PC-3 (cell line): ENCODE measurements at places on chromosomes 3 and 15. TPM values are rescaled to one million over a fixed set of nuclear protein-coding genes. Genes with fewer than 3 reads are reported as not detected.

The SMCO1 gene
- total RNA-seq: not detected in 2 replicates

The CFAP44 gene
- 7.2 and 9.0 TPM in 2 replicates for total RNA-seq

The SEMA3G gene
- total RNA-seq: 0.77 and 1.6 TPM in 2 replicates

DNA sequence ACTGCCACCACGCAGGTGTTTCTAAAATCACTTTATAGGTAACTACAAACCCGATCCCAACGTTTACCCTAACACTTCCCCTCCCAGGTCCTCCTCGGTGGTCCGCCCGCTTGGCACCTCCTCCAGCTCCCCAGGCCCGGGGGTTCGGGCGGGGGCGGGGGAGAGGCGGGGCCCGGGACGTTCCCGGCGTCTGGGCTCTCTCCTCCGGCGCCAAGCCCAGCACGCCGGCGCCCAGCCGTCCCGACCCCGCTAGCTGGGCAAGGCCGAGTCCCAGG is 562 bp downstream of the CGGBP1 start:
- peak; percentile 8 for DNase-seq

GRCh38 chr3:119294696-119295671 is 801 bp downstream of the ARHGAP31 start:
- peak; percentile 52 for DNase-seq

- no peak for DNase-seq
Observed at GRCh38 chr15:93413745-93414144, 324.7 kb upstream of the RGMA start.

The SPINK8 gene
- not detected in 2 replicates for total RNA-seq

GRCh38 chr3:61315871-61316270 is 64.6 kb upstream of the FHIT start:
- peak; percentile 5 for DNase-seq

GRCh38 chr3:70554170-70554569 is 241.7 kb upstream of the MDFIC2 start:
- DNase-seq: no peak

DNA sequence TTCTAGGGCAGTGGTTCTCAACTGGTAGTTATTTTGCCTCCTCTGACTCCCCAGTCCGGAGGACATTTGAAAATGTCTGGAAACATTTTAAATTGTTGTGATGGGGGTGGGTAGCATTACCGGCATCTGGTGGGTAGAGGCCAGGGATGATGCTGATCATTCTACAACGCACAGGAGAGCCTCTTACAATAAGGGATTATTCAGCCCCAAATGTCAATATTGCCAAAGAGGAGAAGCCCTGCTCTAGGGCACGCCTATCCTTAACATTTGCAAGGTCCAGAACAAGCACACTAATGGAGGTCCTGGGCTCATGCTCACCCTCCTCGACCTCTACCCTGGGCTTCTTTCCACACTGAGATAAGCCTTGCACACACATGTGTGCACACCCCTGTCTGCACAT is 106.4 kb downstream of the MINAR1 start:
- DNase-seq: no peak

GRCh38 chr3:149443545-149443912 is 31.0 kb upstream of the TM4SF4 start:
- no peak for DNase-seq

- DNase-seq: no peak
Observed at GRCh38 chr15:81484086-81484955, 110.3 kb upstream of the TMC3 start.

GRCh38 chr3:129421988-129422745 is 6.3 kb downstream of the EFCAB12 start:
- no peak for DNase-seq

- DNase-seq: no peak
Observed at GRCh38 chr3:20154928-20155327, 31.1 kb downstream of the SGO1 start.

DNA sequence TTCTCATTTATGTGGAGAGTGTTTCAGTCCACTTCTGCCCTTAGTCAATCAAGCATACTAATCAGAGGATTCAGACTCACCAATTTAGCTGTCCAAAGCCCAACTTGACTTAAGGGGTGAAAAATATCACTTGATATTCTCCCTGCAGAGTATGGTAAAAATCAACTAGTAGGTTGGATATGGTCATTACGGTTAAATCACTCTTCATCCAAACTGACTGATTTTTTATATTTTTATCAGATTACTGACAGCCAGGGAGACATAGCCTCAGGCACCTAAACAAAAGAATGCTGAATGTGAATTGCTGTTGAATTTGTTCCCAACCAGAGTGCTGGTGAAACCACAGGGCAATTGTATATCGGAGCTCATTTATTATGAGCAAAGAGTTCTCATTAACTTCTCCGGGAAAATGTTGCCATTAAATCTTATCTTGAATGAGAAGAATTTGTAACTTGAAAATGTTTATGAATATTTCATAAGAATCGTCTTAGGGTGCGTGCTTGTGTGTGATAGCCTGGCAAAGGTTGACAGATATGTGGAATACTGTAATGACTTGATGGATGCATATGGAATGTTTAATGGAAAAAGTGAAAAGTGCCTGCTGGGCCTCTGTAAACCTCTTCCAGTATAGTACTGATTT is 411.2 kb downstream of the NAALADL2 start:
- peak; percentile 18 for DNase-seq

The CELF6 gene
- not detected in 2 replicates for total RNA-seq

GRCh38 chr3:61774279-61774890 is 213.0 kb downstream of the PTPRG start:
- DNase-seq: no peak

The SMAD6 gene
- total RNA-seq: 19.9 and 21.8 TPM in 2 replicates

The WDR5B gene
- total RNA-seq: 3.1 and 4.0 TPM in 2 replicates

DNA sequence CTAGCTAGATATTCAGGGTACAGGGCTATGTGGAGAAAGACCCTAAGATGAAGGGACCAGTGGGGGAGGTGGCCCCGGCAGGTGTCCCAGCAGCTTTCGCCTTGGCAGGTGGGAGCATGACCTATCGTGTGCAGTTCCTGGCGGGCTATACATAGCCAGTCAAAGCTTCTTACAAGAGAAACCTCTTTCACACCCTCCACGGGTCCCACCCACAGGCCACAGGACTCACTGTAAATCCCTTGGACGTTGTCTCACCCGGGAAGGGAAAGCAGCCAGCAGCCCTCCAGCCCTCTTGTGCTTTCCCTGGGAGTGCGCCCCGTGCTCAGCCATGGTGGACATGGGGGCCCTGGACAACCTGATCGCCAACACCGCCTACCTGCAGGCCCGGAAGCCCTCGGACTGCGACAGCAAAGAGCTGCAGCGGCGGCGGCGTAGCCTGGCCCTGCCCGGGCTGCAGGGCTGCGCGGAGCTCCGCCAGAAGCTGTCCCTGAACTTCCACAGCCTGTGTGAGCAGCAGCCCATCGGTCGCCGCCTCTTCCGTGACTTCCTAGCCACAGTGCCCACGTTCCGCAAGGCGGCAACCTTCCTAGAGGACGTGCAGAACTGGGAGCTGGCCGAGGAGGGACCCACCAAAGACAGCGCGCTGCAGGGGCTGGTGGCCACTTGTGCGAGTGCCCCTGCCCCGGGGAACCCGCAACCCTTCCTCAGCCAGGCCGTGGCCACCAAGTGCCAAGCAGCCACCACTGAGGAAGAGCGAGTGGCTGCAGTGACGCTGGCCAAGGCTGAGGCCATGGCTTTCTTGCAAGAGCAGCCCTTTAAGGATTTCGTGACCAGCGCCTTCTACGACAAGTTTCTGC is 15.0 kb downstream of the GRK7 start:
- no peak for DNase-seq

DNA sequence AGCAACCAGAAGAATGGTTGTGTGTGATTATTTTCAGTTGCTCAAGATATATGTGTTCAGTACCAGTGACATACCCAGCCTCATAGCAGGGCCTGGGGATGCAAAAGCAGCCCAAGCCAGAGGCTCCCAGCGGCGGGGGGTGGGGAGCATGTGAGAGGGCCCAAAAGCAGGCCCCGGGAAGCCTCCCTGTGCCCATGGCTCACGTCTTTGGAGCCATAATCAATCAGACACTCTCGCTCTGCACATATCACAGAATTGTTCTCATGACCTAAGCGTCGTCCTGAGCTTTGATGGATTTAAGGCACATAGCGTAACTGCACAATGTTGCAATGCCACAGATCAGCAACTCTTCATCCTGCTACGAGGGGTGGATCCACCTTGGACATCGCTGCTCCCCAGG is 20.8 kb downstream of the KLHL25 start:
- DNase-seq: no peak

DNA sequence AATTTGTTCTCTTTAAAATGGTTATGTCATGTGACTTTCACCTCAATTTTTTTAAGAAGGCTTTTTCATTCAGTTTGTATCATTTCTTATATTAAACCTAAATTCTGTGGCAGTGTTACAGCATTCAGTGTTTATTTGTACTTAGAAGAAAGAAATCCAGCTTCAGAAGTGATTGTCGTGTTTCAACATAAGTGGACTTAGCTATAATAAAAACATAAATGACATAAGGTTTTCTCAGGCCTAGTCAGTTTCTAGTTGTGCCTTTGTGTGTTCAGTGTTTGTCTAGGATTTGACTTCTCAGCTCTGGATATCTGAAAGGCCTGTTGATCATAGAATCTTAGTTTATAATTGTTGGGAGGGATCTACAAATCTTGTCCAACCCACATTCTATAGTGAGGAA is 80.5 kb downstream of the STT3B start:
- DNase-seq: no peak

DNA sequence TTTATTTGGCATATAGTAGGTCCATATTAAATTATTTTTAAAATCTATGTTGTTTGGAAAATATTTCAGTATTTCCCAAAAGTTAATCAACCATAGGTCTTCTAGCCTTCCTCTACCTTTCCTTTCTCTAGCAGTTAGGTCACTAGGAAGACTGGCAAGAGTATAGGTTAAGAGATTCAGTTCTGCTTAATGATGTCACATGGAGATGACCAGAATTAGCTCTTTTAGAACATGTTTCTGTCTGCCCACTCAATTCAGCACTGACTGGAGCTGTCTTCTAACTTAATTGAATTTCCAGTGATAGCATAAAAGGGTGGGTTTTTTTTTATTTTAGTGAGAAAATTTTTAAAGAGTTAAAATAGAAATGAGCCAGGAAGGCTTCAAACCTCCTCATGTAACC is 23.8 kb upstream of the ZBED2 start:
- DNase-seq: no peak

- no peak for DNase-seq
Observed at GRCh38 chr15:47963265-47963664, 157.5 kb upstream of the SLC24A5 start.

DNA sequence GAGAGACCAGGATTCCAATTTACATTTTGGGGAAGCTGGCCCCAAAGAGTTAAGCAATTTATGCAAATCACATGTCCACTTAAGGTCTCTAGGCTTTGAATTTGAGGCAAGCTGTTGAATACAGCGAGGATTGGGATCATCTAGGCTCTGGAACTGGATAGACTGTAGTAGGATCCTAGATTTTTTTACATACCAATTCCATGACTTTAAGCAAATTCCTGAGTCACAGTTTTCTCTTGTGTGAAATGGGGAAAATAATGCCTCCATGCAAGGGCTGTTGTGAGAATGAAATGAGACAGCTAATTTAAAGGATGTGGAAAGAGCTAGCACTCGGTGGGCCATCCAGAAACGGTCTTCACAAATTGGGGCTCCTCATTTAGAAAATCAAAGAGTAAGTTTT is 103.4 kb downstream of the MINAR1 start:
- DNase-seq: no peak

- DNase-seq: peak; percentile 60
Observed at GRCh38 chr3:126932188-126932931, 50.6 kb upstream of the PLXNA1 start.

DNA sequence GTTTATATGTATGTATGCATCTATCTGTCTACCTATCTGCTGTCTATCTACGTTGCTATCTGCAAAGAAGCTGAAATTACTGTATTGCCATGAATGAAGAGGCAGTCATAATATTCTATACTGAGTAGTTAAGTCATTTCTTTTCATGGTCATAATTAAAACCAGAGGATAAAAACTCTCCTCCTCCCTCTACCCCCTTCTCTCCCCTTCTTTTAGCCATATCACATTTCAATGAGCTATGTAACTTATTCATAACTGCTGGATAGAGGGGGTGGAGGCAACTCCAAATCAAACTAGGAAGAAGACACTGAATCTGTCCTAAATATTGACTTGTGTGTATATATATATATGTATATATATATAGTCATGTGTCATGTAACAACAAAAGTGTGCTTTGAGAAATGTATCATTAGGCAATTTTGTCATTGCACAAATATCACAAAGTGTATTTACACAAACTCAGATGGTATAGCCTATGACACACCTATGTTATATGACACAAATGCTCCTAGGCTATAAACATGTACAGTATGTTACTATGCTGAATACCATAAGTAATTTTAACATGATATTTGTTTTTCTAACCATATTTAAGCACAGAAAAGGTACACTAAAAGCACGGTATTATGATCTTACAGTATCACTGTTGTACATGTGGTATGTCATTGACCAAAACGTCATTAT is 229.7 kb upstream of the KCNMB2 start:
- no peak for DNase-seq

The KY gene
- total RNA-seq: 0.29 TPM in 1 of 2 replicates, not detected in the other

The CMTM6 gene
- total RNA-seq: 53.3 and 67.4 TPM in 2 replicates

- DNase-seq: no peak
Observed at GRCh38 chr15:39144051-39144450, 436.8 kb upstream of the THBS1 start.

DNA sequence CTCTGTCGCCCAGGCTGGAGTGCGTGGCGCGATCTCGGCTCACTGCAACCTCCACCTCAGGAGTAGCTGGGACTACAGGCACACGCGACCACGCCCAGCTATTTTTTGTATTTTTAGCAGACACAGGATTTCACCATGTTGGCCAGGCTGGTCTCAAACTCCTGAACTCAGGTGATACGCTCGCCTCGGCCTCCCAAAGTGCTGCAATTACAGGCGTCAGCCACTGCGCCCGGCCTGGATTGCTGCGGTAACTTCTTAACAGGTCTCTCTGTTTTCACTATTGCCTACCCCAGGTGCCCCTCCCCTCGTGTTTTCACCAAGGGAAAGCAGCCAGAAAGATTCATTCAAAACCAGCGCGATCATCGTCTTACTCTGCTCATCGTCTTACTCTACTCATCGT is 10.5 kb downstream of the ADAMTS7 start:
- DNase-seq: no peak

DNA sequence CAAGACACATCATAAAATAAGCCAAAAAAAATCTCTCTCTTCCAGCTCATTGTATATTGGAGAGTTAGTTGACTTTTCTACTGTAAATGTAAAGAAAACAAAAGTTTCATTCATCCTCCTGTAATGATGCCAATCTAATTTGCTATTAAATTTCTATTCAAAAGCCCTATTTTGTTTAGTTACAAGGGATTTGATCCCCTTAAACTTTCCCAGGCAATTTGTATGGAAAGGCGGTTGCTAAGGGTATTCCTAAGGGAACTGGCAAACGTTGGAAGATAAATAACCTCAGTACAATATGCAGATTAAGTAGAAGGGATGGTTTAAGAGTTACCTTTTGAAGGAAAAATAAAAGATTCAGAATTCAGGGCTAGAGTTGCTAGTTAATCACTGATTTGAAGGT is 352.7 kb downstream of the TIGIT start:
- DNase-seq: no peak

GRCh38 chr3:132196113-132196512 is 121.1 kb upstream of the ACP3 start:
- DNase-seq: no peak

GRCh38 chr3:64260431-64260830 is 35.2 kb upstream of the PRICKLE2 start:
- DNase-seq: no peak
